ENCODE measurements at places on chromosomes 2 and 18.

DNA sequence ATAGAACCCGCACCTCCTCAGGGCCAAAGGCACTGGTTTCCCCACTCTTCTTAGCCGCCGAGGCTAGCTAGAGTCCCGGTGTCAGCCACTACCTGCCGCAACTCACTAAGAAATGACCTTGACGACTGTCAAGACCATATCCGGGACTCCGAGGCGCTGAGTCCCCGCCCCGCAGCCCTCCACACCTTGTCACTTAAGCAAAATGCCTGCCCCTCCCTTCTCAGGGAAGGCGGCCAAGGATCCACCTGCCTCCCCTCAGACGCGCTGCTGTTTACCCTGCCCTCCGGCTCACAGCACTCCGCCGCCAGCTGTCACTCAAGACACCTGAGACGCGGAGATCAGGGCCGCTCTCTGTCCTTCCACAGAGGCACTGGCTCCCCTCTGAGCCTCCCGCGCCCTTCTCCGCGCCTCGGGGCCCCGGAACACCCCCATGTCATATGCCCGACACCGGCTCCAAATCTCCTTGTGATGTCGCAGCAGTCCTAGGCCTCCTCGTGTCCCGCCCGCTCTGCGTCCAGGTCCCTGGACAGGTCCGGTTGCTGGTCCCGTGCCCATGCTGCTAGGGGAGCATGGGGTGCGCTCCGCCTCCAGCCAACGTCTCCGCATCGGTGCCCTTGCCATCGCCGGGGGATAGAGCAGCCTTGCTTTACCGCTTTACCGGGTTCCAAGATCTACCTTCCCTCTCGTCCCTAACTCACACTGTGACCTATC lies 32.5 kb upstream of the REG3G start:
- no peak for DNase-seq

- no peak for DNase-seq
Observed at GRCh38 chr18:26624443-26624842, 76.1 kb upstream of the KCTD1 start.

- DNase-seq: no peak
Observed at GRCh38 chr2:240453461-240454105, 18.1 kb downstream of the GPC1 start.

GRCh38 chr2:210686401-210686800 lies 130.0 kb downstream of the CPS1 start:
- no peak for DNase-seq

GRCh38 chr2:228798458-228799207 lies 472.5 kb downstream of the PID1 start:
- no peak for DNase-seq
